ENCODE measurements at places on chromosomes 3 and 15. TPM values are rescaled to one million over a fixed set of nuclear protein-coding genes. Genes with fewer than 3 reads are reported as not detected.

The LRRC34 gene
- 0.19 TPM for total RNA-seq

The SLC51A gene
- not detected for total RNA-seq

The TRPM1 gene
- total RNA-seq, result not detected

The ARID3B gene
- 7.6 TPM for total RNA-seq

DNA sequence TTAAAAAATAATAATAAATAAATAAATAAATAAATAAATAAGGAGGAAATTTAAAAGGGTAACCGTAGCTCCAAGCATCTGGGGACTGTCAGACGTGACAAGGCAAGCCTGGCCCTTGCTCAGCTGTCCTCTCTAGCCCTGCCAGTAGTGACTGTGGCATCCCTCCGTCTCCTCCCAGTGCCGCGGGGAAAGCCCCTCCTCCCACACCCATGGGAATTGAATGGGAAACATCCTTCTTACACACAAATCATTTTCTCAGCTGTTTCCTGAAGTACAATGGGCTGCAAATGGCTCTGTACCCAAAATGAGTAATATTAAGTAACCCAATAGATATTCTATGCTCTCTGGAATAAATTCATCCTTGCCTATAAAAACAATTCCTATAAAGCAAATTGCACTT, 101.6 kb upstream of the RAD18 start:
- no peak for DNase-seq

GRCh38 chr15:36331531-36332275, 247.7 kb upstream of the CDIN1 start:
- DNase-seq, result no peak

DNA sequence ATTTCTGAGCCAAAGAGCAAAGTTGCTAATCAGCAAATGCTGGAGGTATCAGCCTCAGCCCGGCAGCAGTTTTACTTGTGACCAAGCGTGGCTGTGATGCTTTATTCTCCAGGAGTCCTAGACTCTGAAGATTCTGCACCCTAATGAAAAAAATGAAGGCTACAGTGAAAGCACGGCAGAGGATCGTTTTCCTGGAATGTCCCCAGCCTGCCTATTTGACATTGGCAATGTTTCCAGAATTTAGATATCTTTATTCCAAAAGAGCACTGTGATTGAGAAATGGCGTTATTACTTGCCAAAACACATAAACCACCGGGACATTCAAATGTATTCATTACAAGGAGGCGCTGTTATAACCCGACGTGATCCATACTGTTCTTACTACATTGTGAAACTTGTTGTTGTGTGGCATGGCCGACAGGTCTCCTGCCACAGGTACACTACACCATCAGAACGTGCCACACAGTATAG, 263.8 kb downstream of the SLCO3A1 start:
- no peak for DNase-seq

DNA sequence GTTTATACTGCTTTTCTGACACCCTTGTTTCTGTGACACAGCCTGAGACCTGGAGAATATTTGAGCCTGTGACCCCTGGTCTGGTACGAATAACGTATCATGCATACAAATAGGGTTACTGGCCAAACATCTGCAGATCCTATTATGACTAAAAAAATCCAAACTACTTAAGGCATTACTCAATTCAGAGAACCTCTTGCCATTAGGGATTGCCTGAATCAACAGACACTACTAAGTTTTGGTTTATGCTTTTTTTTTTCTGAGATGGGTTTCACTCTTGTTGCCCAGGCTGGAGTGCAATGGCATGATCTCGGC, 35.4 kb downstream of the OSBPL10 start:
- no peak for DNase-seq

GRCh38 chr15:85412956-85413854, 32.8 kb downstream of the AKAP13 start:
- DNase-seq, result peak; percentile 96

DNA sequence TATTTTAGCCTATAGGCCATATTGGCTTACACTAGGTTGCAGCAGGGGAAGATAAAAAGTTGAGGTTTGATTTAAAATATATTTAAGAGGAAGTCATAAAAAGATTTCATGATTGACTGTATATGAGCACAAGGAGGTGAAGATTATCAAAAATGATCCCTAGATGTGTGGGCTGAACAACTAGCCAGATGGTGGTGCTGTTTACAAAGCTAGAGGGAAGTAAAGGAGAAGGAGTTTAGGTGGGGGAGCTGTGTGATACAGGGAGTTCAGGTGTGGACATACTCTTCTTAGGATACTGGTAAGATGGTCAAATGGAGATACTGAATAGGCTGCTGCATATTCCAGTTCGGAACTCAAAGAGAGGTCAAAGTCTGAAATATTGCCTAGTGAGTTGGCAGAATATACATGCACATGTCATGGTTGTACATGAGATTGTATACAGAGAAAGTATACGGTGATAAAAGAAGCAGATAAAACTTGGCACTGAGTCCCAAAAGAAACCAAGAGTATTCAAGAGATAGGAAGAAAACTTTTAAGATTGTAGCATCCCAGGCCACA, 727.8 kb downstream of the NLGN1 start:
- DNase-seq, result peak; percentile 18

DNA sequence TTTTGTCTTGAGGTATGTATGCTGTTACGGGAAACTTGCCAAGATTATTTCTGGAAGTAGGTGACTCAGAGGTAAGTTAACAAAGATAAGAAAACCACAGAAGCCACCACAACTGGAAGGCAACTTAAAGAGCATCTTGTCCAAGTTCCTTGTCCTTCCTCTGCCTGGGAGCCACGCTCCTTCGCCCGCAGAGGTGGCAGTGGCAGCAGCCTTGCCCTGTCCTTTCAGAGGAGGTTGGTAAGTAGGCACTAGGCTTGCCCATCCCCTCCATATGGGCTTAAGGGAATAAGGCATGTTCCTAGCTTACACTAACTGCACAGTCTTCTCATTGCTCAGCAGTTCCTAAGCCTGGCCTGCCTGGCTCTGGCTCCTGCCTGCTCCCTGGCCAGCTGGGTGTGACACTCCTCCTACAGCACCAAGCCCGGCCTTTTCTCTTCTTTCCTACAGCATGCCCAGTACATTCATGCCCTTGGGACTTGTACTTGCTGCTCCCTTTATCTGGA, 48.0 kb upstream of the RAB6B start:
- DNase-seq, result peak; percentile 91

DNA sequence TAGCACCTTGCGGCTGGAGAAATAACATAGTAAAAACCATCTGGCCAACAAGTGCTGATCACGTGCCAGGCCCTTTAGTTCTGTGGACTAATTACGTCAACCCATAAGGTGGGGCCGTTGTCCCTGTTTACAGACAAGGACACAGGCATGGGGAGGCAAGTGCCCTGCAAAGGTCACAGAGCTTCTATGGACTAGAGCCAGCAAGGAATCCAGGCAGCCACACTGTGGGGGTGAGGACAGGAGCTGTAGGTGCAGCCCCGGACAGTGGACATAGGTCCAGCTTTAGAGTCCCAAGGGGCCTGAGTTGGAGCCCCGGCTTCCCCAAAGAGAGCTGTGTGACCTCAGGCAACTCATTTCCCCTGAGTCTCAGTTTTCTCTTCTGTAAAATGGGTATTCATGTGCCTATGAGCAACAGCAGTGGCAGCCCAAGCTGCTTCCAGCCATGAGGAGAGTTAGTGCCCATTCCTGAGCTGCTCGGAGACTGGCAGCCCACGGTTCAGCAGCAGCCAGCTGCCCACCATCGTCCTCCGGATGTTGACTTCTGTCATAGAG, 13.9 kb downstream of the CHST13 start:
- DNase-seq, result no peak

- no peak for DNase-seq
These were observed 222.8 kb upstream of the ST8SIA2 start for GRCh38 chr15:92170897-92171296.

GRCh38 chr15:52199271-52199670, 8.1 kb upstream of the GNB5 start:
- no peak for DNase-seq

DNA sequence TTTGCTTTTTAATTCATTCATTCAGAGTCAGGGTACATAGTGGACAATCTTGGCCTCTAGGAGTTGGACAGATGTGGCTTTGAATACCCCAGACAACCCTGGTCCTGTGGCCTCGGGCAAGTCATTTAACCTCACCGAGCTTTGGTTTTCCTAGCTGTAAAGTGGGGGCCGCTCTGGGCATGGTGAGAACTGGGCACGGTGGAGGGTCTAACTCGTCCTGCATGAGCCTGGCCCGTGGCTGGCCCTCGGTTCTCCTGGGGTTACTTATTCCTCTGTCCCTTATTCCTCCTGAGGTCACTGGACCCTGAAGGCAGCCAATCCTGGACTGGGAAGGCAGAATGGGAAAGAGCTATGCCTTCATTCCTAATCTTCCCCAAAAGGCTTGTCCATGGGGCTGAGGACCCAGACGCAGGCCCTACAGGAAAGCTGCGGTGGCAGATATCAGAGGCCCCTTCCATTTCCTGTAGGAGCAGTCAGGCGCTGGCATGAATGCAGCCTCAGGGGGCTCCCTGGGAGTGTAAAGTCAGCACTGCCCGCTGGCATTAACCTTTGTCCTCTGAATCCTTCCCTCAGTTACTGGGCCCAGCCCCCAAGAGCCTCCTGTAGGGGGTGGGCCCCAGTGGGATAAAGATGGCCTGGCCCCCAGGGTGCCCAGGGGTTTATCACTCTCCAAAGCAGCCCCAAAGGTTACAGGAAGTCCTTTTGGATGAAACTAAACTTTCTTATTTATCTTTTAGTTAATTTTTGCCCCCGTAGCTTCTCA, 17.9 kb upstream of the SEC13 start:
- DNase-seq, result no peak

DNA sequence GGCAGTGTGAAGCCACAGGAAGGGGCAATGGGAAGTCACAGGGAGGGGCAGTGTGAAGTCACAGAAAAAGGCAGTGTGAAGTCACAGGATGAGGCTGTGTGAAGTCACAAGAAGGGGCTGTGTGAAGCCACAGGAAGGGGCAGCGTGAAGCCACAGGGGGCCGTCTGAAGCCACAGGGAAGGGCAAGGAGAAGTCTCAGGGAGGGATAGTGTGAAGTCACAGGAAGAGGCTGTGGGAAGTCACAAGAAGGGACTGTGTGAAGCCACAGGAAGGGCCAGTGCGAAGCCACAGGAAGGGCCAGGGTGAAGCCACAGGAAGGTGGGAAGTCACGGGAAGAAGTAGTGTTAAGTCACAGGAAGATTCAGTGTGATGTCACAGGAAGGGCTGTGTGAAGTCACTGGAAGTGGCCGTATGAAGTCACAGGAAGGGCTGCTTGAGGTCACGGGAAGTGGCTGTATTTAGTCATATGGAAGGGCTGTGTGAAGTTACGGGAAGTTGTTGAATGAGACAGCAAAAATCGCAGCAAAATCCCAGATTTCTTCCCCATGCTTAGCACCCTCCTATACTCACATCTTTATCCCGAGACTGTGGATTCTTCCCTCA, 38.6 kb downstream of the GASK1A start:
- no peak for DNase-seq

GRCh38 chr15:62071711-62072308, 5.0 kb downstream of the C2CD4A start:
- DNase-seq, result no peak

- no peak for DNase-seq
These were observed 76.8 kb downstream of the TNIK start for GRCh38 chr3:171383206-171384018.

GRCh38 chr3:188197388-188197847, 43.5 kb downstream of the LPP start:
- no peak for DNase-seq
